Neuronal stem cell (in vitro differentiated cells): ENCODE measurements at places on chromosomes 6 and 20.

- DNase-seq: no peak
Measured at GRCh38 chr20:4141291-4142240, 126.2 kb upstream of the RNF24 start.

DNA sequence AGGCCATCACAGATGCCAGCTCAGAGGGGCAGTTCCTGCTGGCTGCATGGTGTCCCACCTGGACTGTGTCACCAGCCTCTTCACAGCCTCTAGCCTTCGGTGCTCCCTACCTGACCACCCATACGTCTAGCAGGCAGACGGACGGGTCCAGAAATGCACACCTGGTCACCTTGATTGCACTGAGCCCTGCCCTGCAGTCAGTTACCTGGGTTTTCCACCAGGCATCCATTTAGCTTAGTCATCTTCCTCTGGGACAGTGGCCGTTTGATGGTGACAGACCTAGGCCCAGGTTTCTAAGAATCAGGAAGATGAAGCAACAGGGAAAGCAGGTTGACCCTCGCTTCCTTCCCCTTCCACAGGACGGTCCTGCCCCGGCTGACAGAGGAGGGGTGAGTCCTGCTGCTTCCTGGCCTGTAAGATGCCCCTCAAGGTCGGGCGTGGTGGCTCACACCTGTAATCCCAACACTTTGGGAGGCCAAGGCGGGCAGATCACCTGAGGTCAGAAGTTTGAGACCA is 9.8 kb upstream of the BPI start:
- no peak for DNase-seq

DNA sequence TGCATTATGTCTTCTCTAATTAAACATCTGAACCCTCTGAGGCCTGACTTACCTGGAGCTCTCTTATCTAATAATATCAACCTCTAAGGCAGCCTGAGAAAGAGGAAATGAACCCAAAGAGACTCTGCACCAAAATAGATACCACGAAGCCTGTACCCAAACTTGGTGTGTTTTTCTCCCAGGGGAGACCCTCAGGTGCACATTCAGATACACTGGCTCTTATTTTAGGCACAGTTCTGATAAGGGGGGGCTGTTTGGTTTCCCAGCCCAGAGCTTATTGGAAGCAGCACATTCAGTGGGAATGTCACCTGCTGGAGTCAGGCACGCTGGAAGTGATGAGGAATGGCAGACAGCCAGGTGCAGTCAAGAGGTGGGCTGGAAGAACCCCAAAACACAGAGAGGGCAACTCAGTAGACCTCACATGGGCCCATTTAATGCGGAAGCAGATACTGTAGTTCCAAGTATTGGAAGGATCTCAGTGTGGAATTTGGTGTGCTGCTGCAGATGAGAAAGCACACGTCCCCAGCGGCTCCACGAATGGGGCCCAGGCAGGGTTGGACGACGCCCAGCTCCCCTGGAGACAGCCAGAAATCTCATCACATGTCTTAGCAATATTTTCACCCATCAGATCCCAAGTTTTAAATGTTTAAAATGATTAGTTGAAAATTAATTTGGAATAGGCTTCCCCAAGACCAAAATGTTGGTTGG is 9.7 kb upstream of the CCR6 start:
- no peak for DNase-seq

GRCh38 chr6:156111913-156112312 is 656.3 kb upstream of the NOX3 start:
- DNase-seq: no peak
